ENCODE measurements at places on chromosomes 1 and 21.

DNA sequence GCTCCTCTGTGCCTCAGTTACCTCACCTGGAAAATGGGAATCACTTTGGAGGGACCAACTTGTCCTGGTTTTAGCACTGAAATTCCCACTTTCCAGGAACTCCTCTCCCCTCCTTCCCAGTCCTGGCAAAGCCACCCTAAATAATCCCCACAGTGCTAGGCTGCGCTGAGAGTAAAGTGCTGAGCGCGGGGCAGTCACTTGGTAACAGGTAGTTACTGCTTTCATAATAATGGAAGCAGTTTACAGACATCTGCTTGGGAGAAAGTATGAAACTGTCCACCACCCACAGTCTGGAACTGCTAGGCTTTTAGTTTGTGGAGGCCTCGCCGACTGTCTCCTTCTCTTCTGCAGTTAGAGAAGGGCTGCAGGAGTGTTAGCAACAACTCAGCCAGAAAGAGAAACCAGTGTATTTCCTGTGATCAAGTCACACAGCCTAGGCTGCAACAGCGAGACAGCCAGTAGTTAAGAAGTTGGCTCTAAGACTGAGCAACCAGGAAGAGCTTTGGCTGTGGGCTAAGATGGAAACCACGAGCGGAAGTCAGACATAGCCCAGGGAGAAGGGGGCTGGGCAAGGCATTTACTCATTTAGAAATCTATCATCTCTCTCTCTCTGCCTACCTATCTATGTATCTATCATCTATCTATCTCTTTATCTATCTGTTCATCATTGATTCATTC is 30.8 kb upstream of the ABCG1 start:
- DNase-seq = peak; percentile 91

GRCh38 chr1:93025572-93025971 is 53.5 kb upstream of the MTF2 start:
- no peak for DNase-seq

DNA sequence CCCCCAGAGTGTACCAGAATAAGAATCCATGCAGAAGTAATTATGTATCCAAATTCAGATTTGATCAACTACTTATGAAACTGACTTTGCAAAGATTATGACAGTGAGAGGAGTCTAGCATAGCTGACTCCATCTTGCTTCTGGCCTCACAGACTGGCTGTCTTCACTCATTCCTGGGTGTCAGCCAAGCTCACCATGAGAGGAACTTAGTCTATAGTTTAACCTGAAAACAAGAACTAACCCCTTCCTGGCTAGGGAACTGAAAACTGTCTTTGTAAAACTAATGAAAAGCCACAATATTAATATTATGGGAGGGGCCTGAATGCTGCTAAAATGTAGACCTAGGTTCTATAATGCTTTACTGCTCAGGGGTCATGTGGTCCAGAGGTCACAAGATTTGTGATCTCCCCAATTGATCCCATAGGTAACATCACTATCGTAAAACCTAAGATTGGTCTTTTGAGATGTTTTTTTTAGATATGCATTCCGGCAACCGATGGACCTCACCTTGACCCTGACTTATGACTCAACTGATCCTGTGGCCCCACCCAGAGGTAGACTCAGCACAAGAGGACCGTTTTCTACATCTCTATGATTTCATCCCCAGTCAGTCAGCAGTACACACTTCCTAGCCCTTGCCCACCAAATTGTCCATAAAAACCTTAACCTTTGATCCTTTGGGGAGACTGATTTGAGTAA is 55.2 kb downstream of the ATP1B1 start:
- DNase-seq = no peak

GRCh38 chr1:173669491-173669941 is at the start of gene ANKRD45:
Gene ANKRD45, minus strand, starts transcription at chr1:173669851. Its CDS starts 10,433 bp downstream, at chr1:173659418.
- no peak for DNase-seq

DNA sequence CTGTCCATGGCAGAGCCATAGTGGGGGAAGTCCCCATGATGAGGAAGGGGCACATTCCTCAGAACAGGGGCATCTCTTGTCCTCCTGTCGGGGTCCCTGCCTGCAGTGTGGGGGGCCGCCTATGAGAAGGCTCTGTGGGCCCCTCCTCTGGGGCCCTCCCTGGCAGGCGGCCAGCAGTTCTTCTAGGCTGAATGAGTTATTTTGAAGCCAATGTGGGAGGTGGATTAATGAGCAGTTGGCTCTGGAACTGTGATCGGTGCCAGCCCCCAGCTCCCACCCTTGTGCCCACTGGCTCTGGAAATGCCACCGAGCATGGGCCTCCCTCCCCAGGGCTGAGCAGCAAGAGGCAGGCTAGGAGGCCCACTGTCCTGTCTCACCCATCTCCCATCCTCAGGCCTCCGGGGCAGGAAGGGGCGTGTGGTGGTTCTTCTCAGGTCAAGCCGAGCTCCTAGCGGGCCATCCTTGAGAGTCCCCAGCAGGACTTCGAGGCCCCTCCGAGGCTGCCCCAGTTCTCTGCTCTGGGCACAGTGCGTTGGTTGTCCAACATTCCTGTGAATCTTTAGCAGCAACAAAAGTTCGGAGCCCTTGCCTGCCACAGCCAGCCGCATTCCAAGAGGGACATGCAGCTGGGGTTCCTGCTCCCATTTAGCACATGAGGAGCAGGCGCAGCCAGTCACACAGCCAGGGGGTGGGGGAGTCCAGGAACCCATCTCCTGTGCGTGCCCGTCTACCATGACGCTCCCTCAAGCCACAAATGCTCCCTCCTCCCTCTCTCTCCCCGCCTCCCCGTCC is 57.2 kb downstream of the EDN2 start:
- DNase-seq = no peak

DNA sequence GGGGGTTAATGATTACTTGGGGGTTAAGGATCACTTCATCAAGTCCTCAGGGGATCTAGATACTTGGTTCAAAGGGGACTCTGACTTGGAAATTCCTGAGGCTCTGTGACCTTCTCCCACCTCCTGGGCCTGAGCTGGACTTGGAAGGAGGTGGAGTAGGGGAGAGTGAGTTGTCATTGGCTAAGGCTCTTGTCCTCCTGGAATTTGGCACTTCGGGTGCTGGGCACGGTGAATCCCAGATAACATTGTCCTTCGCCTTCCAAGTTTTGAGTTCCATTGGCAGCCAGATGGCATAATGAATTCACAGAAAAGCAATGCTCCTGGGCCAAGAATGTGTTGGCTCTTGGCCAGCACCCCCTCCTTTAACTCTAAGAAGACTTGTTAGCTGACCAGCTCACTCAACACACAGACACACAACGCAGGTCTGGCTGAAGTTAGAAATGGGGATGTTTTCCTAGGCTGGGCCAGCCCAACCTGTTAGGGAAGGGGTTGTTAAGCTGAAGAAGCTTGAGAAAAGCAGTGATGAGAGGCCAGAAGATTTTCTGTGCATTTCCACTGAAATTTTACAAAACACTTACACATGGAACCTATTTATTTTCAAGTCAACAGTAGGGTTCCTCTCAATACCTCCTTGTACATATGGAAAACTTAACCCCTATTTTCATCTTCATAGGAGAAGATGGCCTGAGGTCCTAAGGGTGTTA is 29.7 kb downstream of the SLC26A9 start:
- no peak for DNase-seq

DNA sequence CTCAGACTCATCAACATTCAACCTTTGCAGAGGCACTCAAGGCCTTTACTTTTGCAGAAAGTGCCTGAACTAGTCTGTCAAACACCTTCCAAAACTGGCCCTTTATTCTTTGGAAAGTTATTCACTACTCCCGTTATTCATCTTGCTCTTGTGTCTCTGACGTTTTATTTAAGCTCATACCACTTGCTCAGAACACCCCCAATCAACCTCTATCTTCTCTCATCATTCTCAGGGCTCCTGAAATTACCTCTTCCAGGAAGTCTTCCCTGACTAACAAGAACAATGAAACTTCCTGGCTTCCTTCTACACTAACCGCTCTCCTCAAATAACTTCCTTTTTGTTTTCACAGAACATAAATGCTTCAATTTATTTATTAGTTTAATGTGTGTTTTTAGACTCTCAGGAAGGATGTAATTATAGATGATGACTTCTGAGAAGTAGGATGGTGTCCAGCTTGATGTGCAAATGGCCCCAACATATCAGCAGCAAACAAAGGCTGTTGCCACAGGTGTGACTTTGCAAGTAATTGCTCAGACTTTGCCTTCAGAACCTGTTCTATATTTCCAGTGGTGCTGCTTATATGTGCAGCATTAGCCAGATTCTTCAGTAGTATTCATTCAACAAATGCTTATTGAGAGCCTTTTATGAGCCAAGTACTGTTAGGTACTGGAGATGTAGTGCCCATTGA is 22.8 kb upstream of the BATF3 start:
- DNase-seq = peak; percentile 12

- DNase-seq = no peak
Measured at GRCh38 chr1:20009212-20009611, 29.8 kb upstream of the PLA2G2A start.

DNA sequence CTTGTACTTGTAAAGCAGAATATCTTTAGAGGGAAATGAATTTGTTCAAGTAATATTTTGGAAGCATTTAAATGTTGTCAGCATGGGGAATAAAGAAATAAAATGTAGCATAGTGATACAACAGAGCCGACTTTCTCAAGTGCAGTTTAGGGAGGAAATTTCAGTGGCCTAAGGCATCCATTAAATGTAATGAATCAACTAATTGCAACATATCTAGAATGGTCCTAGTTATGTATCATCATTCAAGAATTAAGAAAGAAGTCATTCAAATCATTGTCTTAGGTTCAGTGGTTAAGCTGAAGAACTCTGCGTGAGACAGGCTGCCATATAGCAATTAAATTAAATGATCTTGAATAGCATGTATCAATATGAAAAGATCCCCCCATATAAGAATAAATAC is 360.7 kb downstream of the TBX15 start:
- no peak for DNase-seq

DNA sequence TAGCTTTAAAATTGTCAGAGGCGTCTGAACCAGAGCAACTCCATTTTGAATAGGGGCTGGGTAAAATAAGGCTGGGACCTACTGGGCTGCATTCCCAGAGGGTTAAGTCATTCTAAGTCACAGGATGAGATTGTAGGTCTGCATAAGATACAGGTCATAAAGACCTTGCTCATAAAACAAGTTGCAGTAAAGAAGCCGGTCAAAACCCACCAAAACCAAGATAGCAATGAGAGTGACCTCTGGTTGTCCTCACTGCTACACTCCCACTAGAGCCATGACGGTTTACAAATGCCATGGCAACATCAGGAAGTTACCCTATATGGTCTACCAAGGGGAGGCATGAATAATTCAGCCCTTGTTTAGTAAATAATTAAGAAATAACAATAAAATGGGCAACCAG is 143.6 kb downstream of the GABPA start:
- DNase-seq = no peak

- no peak for DNase-seq
Measured at GRCh38 chr21:38525454-38525853, 27.2 kb upstream of the ERG start.

- DNase-seq = no peak
Measured at GRCh38 chr1:244980605-244981004, 116.3 kb upstream of the HNRNPU start.

DNA sequence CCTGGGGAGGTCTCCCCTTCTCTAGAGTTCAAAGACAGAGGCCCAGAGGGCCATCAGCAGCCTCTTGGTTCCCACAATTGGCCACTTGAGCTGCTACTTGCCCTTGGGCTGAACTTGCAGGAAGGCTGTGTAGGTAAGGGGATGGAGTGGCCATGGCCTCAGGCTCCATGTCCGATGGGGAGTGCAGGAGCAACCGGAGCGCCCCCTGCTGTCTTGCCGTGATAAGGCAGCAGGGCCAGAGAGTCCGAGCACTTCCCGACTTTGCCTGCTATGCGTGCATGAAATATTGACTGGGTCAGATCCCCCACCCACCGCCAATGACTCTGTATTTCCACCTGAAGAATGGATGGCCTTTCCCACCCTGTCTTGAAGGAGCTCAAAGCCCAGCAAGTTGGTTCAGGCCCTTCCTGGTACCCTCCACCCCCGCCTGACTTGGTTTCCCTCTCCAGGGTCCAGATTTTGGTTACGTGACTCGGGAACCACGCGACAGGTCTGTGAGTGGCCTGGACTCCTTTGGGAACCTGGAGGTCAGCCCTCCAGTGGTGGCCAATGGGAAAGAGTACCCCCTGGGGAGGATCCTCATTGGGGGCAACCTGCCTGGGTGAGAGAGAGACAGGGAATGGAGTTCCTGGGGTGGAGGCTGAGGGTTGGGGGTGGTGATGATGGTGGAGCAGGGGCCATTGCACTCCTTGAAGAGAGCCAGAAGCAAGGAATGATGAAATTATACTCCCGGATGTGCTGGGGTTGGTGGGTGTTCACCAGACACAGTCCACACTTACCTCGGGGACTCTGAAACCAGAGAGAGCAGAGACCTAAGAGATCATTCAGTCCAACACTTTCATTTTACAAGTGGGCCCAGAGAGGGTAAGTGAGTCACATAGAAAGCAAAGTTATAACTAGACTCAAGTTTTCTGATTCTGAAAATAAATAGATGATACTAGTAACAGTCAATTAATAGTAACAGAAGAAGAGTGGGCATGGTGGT is 25.6 kb downstream of the PADI3 start:
- DNase-seq = peak; percentile 5
